Nucleus accumbens (tissue), 56 donors: ENCODE measurements at places on chromosomes 5 and 9.

DNA sequence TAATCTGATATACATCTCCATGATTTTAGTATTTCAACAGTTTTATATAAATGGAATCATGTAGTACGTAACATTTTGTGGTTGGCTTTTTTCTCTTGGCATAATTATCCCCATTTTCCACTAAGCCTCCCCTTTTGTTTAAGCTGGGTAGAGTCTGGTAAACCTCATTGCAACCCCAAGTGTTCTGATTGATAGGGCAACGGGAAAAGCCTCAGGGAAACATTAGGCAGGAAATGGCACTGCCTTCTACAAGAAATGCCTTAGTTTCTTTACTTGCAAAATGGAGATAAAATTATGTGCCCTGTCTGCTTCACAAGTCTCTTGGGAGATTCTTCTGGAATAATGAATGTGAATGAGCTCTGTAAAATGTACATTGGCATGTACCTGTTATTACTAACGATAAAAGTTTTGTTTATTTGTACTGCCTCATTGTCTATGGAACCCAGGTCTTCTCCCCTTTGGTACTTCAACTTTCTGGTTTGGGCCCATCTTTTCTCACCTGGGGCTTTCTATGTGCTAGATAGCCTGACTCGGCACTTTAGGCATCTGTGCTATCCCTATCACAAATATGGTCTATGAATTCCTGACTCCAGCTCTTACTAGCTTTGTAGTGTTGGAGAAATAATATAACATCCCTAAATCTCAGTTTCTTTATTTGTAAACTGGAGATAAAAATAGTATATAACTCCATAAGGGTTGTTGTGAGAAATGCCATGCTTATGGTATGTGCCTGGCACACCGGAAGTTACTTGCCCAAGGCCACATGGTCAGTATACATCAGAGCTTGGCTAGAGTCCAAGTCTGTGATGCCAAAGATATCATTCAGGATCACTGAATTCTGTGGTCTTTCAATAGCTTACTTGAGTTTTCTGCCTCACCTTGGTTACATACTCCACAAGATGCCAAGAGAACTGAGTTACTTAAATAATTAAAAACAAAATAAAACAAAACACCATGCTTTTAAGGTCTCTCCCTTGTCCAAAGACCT lies 48.2 kb upstream of the ZNF169 start:
- no peak for DNase-seq

- no peak for DNase-seq
These were observed 941 bp downstream of the EXD3 start for GRCh38 chr9:137421838-137422603.

- no peak for DNase-seq
These were observed 40.4 kb downstream of the LPAR1 start for GRCh38 chr9:110997847-110998246.

- no peak for DNase-seq
These were observed 267.7 kb downstream of the DENND1A start for GRCh38 chr9:123662057-123662776.

DNA sequence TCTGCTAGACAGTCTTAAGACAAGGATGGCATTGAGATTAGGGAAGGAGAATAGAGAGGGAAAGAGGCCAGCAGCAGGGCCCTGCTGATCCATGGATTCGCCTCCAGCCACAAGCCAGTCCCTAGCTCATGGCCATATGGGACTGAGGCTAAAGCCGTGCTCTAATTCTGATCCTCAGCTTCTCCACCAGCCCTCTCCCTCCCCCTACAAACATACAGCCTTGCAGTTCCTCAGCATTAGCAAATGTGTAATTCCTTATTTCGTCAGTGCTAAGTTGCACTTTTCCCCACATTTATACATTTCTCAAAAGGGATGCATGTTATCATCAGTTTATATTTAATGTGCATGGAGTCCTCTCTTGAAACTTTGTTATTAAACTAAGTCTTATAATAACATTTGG lies 34.8 kb downstream of the ZNF462 start:
- DNase-seq = no peak

- DNase-seq = no peak
These were observed 112.7 kb upstream of the CLINT1 start for GRCh38 chr5:157971571-157972216.

- DNase-seq = no peak
These were observed 50.4 kb upstream of the PTGS1 start for GRCh38 chr9:122320413-122320881.
